ENCODE measurements at places on chromosomes 3 and 15.

DNA sequence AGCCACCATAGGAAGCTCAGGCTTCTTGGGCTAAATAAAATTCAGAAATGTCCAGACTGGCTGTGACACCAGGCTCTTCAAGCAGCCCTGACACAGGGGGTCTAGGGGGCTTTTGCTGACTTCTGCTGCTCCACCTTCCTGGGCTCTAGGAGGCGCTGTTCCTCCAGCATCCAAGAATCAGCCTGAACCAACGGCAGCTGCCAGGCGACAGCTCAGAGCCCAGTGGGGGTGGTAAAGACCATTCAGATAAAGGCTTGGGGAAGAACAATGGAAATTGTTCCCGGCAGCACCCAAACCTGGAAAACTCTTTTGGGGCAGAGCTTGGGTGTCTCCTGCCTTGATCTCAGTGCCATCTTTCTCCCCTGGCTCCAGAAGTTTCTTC lies 21.6 kb upstream of the PSTPIP1 start:
- peak; percentile 64 for DNase-seq

DNA sequence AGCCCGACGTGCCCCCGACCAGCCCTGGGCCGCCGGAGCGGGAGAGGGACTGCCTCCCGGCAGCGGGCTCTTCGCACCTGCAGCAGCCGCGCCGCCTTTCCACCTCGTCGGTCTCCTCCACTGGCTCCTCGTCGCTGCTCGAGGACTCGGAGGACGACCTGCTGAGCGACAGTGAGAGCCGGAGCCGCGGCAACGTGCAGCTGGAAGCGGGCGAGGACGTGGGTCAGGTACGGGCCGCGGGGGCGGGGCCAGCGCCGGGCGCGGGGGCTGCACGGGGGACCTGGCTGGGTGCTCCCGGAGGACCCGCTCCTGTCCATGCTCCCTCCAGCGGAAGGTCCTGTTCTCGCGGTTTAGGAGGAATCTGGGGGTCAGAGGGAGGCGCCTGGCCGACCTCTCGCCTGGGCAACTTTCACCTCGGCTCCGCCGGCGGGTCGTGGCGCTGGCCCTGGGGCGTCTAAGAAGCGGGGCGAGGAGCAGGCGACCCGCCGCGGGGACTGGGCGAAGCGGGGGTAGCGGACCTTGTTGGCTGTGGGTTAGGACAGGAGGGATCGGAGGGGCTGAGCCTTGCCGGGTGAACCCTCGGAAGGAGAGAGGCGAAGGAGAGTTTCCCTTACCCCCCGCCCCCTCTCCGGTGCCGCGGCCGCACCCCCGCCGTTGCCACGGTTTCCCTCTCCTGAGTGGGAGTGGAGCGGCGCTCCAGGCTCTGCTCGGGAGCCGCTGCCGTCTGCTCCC lies 682 bp downstream of the ITPKA start:
- DNase-seq, result peak; percentile 42

GRCh38 chr3:47476644-47477199 lies 981 bp upstream of the SCAP start:
- no peak for DNase-seq

- DNase-seq, result no peak
Measured at GRCh38 chr3:187551416-187551815, 118.8 kb downstream of the SST start.

DNA sequence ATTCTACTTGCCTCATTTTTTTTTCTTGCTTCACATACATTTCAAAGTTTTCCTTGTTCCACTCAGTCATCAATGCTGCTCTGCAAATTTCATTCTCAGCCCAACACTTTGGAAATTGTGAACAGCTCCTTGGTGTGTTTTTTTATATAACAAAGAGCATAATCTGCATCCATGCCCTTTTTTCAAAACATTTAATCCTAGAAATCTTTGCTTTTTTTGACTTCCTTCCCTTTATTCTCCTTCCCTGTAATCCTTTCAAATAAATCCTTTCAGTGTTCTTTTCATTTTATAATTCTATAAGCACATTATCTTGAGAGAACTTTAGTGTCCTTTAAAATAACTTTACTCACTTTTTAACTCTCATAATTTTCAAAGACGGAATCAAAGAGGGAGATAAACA lies 1150.8 kb downstream of the SI start:
- DNase-seq, result no peak

DNA sequence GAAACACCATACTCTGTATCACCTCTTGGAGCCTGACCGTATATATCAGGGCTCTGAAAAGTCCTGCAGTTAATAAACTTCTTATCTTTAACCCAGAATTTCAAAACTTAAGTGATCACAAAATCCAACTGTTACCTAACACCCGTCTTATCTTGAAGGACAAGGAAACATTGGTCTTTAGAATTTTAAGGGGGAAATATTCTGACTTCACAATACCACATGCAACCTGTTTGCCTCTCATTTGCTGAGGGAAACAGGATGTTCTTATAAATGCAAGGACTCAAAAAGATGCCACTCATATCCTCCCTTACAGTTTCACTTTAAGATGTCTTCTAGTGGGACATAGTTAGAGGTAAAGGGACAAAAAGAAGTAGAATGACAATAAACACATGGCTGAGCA lies 67.9 kb downstream of the CRTC3 start:
- DNase-seq, result no peak

GRCh38 chr3:12601072-12601471 lies 44.2 kb downstream of the MKRN2 start:
- no peak for DNase-seq

DNA sequence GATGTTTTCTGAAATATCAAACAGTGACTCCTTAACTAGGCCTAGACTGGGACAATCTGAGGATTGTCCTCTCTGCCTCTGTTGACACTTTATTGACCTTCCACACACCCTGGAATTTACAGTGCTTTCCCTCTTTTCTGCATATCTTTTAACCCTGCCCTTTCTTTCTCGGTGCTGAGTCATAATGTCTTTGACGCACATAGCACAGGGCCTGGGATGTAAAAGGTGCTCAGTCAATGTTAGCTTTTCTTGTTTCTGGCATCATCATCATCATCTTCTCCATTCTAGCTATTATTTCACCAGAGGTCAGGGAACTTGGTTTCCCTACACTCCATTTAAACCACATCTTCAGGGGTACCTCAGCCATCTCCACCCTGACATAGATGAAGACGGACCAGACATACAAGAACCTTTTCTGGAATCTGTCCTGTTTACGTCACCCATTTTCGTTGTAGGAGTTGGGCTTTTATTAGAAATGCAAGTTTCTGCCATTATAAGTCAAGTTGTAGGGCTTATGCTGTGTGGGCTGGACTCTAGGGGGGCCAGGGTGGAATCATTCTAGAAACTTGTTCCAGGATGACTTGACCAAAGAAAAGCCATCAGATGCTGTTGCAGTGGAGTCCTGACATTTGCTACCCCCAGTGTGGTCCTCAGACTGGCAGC lies 46.6 kb downstream of the ZBTB38 start:
- no peak for DNase-seq

DNA sequence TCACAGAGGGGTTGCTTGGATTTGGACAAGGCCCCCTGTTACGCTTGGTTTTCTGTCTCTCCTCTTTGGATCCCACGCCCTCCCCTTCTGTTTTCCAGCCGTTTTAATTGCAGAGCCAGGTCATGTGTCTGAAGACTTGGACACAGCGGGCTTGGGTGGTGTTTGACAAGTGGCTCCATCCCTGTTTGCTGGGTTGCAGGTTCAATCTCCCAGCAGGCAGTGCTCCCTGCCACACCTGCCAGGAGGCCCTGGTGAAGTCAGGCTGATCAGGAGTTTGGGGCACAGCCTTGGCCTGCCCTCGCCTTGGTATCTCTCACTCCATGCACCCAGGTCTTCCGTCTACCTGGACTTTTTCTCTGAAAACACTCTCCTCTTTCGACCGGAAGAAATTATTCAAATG lies 59.0 kb downstream of the PLXNA1 start:
- DNase-seq, result no peak

GRCh38 chr3:183883291-183884096 lies 1.2 kb downstream of the PARL start:
- DNase-seq, result no peak

DNA sequence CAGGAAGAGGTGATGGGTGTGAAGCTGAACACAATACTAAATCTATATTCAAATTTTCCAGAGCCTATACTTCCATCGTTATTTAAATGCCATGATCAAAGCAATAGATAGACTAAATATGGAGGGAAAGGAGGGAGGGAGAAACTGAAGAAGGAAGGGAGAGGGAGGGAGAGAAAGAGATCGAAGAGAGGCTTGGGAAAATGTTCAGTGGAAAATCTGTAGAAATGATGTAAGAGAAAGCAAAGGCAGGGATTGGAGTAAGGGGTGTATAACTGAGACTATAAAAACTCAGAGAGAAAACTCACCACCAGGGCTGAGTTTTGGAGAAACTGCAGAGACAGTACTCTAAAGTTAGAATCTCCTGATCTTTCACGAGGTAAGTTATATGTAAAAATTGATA lies at the start of gene OSTN:
TSS of gene OSTN (plus strand) at position 310 of the 400 bp plus-strand sequence. CDS start 13,292 bp downstream, outside the sequence.
- no peak for DNase-seq

GRCh38 chr3:127015282-127016042 lies 32.5 kb downstream of the PLXNA1 start:
- DNase-seq, result no peak

DNA sequence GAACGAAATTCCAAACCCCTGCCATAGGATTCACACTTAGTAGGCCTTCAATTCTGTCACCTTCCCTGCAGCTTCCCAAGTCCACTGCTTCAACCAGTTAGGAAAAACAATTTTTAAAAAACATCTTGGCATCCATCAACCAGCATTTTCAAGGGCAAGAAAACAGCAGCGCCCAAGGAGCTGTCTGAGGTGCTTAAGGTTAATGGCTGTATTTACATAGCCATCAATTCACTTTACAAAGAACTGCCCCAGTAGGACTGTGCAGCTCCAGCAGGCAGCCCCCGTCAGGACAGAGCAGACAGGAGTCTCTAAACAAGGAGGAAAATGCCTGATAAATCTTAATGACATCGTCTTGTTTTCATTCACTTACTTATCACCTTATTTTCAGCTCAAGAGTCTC lies 13.3 kb downstream of the TAFA4 start:
- DNase-seq, result no peak

DNA sequence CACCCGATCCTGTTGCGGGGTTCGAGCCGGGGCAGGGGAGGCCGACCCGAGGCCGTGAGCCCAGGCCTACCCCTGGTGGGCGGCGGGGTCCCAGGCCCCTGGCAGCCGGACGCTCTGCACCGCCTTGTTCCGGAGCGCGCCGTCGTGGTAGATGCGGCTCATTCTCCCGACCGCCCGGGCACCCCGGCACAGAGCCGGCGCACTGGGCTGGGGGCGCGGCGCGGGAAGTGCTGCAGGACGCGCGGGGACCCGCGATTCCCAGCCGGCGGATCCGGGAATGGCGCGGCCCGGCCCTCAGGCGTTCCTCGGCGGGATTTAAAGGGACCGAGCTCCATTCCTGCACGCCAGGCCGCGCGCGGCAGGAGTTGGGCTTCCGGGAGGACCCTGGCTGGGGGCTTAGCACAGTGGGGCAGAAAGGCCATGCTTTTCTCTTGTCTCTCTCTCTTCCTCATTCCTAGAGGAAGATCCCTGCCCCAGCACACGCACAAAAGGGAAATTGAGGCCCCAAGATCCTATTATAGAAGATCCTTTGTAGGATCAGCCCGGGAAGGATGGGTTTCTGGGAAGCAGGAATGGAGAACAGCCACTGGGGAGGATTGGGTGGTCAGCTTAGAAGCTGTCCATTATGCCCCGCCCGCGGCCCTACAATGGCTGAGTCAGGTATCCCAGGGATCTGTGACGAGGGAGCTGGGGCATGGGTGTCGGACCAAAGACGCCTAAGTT lies at the start of gene ARPIN:
TSS of gene ARPIN (minus strand) at position 279 of the 723 bp plus-strand sequence. CDS start at position 162, 117 bp downstream.
- DNase-seq, result no peak

DNA sequence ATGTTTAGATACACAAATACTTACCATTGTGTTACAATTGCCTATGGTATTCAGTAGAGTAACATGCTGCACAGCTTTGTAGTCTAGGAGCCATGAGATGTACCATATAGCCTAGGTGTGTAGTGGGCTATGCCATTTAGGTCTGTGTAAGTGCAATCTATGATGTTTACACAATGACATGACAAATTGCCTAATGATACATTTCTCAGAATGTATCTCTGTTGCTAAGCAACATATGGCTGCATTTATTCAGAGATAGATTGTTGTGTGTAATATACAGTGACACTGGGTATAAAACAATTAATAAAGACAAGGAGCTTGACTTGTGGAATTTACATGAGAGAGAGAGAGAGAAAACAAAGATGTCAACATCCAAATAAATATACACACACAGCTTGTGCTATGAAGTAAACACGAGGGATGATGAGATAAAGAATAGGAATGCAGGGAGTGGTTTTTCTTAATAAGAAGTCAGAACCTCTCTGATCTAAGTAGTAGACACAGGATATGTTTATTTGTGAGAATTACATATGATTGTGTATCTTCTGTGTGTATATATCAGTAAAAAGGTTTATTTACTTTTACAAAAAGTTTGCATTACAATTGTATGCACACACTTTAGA lies 110.0 kb downstream of the KCNAB1 start:
- DNase-seq, result no peak

- DNase-seq, result no peak
Measured at GRCh38 chr15:37764733-37765191, 169.7 kb upstream of the TMCO5A start.

DNA sequence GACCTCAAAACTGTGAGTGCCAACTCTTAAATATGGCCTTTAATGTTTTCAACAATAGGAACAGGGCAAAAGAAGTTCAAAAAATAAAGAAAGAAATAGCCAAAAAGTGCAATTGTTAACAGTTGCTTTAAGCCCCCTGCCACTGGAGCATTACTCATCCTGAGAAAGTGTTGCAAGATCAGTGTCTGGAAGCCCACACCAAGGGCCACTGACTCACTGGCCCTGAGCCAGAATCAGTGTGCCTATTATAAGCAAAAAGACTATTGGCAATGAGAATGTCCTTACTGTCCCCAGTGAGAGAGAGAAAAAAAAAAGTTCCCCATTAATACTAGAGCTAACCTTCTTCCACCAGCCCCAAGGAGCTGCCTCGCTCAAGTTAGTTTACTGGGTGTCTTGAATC lies 480.1 kb upstream of the ZNF385D start:
- no peak for DNase-seq

DNA sequence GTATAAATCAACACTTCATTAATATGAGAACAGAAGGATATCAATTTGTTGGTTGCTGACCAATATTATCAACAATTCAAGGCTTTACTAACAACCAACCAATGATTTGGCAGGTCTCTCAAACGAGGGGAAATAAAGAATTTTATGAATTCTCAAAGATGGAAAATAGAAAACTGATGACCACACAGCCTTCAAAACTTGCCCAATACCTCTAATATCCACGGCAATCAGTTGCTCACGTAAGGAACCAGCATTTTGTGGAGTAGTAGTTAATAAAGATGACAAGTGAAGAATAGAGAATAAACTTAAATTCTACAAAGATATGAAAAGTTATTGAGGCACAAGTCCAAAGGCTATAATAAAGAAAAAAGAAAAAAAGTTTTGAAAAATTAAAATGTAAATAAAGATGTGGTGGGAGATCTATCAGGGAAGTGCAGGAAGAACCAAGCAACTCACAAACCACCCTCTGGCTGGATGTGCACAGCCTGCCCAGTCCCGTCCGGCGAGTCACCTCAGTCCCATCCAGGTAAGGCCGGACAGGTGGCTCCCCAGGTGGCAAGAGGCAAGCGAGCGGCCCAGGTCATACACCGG lies 808 bp downstream of the GK5 start:
- DNase-seq, result no peak

GRCh38 chr15:89783111-89783860 lies 7.2 kb downstream of the MESP2 start:
- no peak for DNase-seq
